Stimulated activated naive B cell treated with anti-CD40 and anti-IgM and Interleukin-4, amounts not matched to agents 10 μg/mL and 1 μg/mL and 100 μg/mL, for 72 hours (primary cell): ENCODE measurements at places on chromosomes 7 and 10.

DNA sequence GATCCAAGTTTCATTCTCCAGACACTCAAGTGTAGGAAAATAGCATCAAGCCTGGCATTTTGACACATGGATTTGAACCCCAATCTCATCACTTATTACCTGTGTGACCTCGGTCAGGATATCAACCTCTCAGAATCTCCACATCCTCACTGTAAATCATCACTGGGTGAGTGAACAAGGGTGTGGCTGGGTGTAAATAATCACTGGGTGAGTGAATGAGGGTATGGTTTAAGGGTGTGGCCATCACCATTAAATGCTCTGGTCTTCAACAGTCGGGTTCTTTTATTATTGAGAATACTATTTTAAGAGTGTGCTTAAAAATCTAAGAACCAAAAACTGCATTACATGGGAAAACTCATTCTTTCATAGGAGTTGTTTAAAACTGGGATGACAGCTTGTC, 200.1 kb downstream of the DOCK4 start:
- no peak for DNase-seq

DNA sequence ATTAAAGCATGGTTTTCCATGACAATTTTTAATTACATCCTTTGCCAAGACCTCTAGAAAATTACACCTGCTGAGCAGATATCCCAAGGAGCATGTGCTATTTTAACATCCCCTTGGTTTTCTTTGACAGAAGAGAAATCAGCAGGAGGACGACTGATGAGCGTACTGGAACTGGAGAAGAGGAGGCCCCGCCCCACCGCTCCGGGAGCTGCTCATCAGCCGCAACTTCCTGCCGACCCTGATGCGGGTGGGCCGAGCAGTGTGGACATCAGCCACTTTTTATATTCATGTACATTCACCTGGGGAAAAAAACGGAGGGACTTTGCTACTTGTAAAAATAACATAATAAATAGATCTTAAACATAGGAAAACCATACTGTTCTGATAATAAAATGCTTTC, 54.2 kb downstream of the CDC123 start:
- DNase-seq = no peak

- no peak for DNase-seq
These were observed 13.6 kb upstream of the TRIM8 start for GRCh38 chr10:102630663-102631062.

- DNase-seq = no peak
These were observed 461.9 kb upstream of the KLF6 start for GRCh38 chr10:4246881-4247358.

DNA sequence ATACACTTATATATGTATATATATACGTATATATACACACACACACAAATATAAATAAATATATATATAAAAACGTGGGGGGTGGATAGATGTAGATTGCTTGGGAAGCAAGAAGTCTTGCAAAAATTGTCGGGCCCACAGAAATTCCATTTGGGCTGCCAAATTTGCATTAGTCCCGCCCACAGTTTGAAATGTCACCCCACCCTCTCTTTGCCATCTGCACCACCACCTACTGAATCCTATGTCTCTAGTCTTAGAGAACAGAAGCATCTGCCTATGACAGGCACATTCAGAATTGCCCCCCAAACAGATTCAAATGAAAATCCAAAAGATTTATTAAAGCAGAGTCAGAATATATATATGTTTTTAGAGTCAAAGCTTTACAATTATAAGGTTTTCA, 25.6 kb upstream of the CACNA2D1 start:
- no peak for DNase-seq

DNA sequence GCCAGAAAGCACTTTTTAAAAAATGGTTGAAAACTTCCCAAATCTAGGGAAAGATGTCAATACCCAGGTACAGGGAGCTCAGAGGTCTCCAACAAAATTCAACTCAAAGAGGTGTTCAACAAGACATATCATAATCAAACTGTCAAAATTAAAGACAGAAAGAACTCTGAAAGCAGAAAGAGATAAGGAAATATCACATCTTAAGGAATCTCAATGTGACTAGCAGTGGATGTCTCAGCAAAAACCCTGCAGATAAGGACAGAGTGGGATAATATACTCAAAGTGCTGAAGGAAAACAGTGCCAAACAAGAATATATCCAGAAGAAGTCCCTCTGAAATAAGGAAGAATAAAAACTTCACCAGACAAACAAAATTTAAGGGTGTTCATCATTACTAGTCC, 13.0 kb upstream of the GSTK1 start:
- DNase-seq = no peak

- no peak for DNase-seq
These were observed 2.3 kb upstream of the GSTO1 start for GRCh38 chr10:104252368-104252767.

DNA sequence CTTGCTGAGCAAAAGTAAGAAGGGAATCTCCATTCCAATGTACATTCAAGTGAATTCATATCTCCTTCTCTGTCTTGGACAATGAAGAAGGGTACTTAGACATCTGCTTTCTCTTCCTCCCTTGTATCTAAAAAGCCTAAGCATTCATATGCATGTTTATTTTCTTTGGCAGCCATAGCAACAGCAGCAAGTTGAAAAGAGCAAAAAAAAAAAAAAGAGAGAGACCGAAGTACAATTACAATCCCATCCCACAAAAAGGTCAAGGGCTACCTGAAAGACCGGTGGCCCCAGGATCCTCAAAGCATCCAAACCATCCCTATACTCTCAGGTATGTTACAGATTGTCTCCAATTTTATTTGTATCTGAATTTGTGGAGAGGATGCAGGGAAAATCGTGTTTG, 4.1 kb downstream of the OR2F1 start:
- no peak for DNase-seq
